T1000 (cell line): ENCODE measurements at places on chromosomes 13 and 19.

GRCh38 chr13:88103824-88104223 lies 432.7 kb downstream of the SLITRK5 start:
- no peak for DNase-seq

DNA sequence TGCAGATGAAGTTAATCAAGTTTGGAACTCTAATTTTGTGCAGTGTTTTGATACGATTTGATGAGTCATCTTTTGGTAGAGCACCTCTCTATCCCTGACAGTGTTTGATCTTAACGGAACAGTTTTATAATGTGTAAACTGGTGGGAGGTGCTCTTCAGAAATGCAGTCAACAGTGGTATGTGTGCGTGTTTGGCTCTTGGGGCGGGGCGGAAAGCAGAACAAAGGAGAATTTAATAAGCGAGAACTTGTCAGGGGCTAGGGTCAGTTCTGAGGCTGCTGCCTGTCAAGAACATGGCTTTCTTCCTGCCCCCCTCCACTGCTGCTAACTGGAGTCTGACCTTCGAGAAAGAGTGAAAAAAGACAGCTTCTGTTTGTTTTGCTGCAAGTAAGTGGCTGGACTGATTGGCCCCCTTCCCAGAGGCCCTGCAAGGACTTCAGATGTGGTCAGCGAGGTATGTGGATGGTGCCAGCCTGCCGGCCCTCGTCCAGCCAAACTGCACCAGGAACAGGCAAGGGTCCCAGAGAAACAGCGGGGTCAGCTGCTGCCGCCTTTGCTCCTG lies 40.8 kb downstream of the BBC3 start:
- DNase-seq, result no peak

DNA sequence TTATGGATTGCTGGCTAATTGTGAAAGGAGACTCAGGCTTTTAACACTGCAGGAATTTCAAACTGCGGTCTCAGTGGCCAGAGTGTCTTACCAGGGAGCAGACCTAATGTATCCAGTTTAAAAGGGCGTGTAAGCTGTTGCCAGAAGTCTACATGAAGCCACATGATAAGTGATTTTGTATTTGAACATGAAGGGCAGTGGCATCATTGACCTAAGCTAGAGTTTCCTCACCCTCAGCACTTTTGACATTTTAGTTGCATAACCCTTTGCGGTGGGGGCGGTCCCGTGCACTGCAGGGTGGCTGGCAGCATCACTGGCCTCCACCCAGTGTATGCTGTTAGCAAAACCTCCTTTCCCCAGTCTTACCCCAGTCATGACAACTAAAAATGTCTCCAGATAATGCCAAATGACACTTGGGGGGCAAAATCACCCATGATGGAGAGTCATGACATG lies 23.7 kb upstream of the GPR18 start:
- no peak for DNase-seq

GRCh38 chr13:41905600-41906254 lies 55.2 kb downstream of the VWA8 start:
- no peak for DNase-seq

- no peak for DNase-seq
Observed at GRCh38 chr13:49400755-49401659, 42.9 kb downstream of the CAB39L start.

DNA sequence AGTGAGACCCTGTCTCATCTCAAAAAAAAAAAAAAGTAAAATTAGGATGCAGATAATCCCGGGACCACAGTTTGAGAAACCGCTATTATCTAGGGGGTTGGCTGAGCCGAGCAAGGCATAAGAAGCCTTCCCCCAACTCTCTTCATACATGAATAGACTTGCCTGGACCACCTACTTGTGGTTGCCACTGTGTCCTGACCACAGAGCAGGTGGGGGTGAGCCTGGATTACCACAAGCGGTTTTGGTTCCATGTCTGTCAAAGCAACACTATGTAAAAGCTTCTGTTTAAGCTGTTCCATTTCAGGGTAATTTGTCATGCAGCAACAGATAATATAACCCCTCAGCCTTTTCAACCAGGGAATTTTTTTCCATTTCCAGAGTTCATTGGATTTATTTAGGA lies 3.3 kb upstream of the NAPA start:
- DNase-seq, result no peak

- DNase-seq, result no peak
Observed at GRCh38 chr13:70034286-70034685, 73.3 kb upstream of the ATXN8OS start.

DNA sequence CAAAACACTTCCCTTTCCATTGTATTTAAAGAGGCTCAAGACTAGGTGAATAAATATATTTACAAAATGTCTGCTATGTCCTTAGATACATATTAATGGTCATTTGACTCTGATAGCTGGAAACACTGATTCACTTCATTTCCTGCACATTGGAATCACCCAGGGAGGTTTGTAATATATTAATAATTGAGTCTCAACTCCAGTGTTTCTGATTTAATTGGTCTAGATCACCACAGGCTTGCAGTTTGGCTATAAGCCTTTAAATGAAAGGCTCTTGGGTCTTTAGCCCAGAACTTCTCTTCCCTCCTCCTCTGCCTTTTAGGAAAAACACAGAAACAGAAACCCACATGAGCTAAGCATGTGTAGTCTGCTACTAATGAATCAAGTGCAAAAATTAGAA lies 378.0 kb downstream of the TBC1D4 start:
- DNase-seq, result no peak

GRCh38 chr13:39685652-39686051 lies 30.2 kb downstream of the COG6 start:
- DNase-seq, result no peak

- no peak for DNase-seq
Observed at GRCh38 chr13:35285677-35286076, 190.8 kb downstream of the MAB21L1 start.

GRCh38 chr19:4971424-4971793 lies 2.5 kb downstream of the KDM4B start:
- no peak for DNase-seq

GRCh38 chr19:16337809-16338469 lies 13.3 kb downstream of the KLF2 start:
- no peak for DNase-seq
